ENCODE measurements at places on chromosomes 2 and 18. TPM values are rescaled to one million over a fixed set of nuclear protein-coding genes. Genes with fewer than 3 reads are reported as not detected.

Gene IGFBP5
- 2,812 TPM for total RNA-seq

Gene RNASEH1
- 4.1 TPM for total RNA-seq

Gene TNS1
- total RNA-seq: 186 TPM

Gene PAX3
- not detected for total RNA-seq

Gene ATL2
- total RNA-seq: 147 TPM
